Activated CD4-positive, alpha-beta memory T cell treated with anti-CD3 and anti-CD28 coated beads, Interleukin-2, amount 10 ng/mL, durations not matched to agents 7 days and 5 days (primary cell): ENCODE measurements at places on chromosomes 6 and 20.

- no peak for DNase-seq
These were observed 38.4 kb upstream of the HLA-G start for GRCh38 chr6:29789176-29789575.

DNA sequence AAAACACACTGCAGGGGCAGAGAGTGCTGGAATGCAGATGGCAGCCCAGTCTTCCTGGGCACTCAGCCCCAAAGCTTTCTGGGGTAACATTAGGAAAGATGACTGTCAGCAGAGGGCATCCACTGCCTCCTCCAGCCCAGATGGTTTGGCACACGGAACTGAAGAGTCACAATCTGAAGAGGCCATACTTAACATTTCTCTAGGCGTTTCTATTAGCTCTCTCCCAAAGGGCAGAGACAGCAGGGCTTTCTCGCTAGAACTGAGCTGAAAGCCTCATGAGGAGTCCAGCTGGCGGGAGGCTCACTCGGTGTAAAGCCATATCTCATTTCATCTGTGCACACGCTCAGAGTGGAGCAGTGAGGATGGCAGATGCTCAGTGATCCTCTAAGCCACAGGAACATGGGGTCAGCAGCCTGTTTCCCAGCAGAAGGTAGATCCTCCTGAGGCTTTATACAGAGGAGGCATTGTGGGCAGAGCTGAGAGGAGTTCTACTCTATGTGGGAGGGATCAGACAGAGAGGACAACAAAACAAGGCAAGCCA lies 28.1 kb downstream of the ALDH8A1 start:
- DNase-seq = no peak

GRCh38 chr6:77133031-77133430 lies 330.3 kb downstream of the HTR1B start:
- DNase-seq = no peak

GRCh38 chr6:26124781-26125685 lies 37.8 kb downstream of the HFE start:
- DNase-seq = peak; percentile 43

DNA sequence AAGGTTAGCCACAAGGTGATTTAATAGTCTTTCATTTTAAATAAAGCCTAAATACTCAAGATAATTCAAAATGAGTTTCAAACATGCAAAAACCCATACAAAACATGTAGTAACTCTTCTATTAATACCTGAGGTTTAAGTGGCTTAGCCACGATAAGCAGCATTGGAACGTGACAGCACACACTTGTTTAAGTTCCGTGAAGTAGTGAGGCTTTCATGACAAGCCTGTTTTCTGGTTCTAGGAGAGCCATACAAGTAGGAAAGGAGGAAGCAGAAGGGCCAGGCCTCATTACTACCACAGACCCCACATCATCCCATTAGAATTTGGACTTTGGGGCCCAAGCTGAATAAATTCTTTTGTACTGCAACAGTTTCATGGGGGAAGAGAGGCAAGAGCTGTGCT lies 54.3 kb upstream of the PRND start:
- DNase-seq = no peak

- no peak for DNase-seq
These were observed 88.6 kb downstream of the LINC00237 start for GRCh38 chr20:21017528-21018085.

GRCh38 chr6:14270925-14271788 lies 153.6 kb downstream of the CD83 start:
- peak; percentile 81 for DNase-seq
